Lower lobe of right lung (tissue), 2 donors: ENCODE measurements at places on chromosomes 2 and 18. TPM values are rescaled to one million over a fixed set of nuclear protein-coding genes. Genes with fewer than 3 reads are reported as not detected.

- peak; percentile 68 for DNase-seq
- H3K4me3 ChIP-seq: no peak overlapping the region
- H3K27me3 ChIP-seq: no peaks in the 10 kb centered on the region
Observed at GRCh38 chr2:28736034-28736433, 15.6 kb upstream of the PPP1CB start.

The XDH gene
- total RNA-seq: 0.27 TPM

DNA sequence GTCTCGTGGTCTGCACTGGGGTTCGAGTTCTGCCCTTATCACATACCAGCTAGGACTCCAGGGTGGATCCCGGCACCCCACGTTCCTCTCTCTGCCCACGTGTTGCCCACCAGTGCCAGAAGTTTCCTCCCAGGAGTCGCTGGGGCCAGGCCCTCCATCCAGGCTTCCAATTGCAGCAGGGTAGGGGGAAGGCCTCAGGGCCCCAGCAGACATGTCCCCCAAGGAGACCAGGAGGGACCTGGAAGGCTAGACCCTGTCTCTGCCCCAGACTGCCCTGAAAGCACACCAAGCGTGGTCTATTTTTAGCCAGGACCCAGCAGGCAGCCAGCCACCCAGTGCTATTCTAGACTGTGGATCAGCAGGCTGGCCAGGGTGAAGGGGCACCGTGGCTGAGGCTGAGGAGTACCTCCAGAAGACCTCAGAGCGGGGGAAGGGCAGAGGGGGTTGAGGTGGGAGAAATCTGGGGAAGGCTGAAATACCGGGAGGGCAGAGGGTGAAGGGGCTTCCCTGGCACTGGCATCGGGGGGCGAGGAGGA, 18.8 kb upstream of the TNS1 start:
- no peaks in the 10 kb centered on the region for H3K27me3 ChIP-seq
- no peak overlapping the region for H3K4me3 ChIP-seq
- no peaks in the 10 kb centered on the region for H3K4me1 ChIP-seq
- no peak overlapping the region for H3K27ac ChIP-seq

The ABCG5 gene
- not detected for total RNA-seq

DNA sequence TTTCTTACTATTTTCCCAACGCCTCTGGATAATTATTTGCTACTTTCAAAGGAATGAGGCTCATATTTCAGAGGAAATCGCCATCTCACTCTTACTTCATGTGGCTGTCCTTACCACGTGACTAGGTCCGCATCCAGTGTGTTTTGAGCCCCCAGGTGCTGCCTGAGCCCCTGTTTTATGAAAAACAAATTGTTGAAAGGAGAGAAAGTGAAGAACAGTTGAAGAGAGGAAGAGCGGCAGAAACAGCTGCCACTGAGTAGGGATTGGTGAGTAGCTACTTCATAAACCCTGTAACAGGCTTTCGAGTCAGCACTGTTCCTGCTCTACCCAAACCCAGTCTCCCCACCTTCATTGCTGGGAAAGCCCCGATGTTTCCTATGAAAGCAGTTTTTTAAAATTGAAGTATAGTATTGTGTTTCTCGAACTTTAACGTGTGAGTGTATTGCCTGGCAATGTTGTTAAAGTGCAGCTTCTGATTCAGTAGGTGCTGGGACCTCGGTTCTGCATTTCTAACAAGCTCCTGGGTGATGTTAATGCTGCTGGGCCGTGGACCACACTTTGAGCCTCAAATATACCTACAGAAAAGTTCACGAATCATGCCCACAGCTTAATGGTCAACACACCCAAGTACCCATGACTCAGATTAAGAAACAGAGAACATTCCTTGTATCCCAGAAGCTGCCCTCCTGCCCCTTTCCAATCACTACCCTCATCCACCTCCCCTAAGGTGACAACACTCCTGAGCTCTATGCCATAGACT, 39.7 kb downstream of the TMEM177 start:
- H3K36me3 ChIP-seq: no peaks in the 10 kb centered on the region
- H3K27ac ChIP-seq: no peak overlapping the region
- DNase-seq: no peak
- H3K4me3 ChIP-seq: no peak overlapping the region
- H3K4me1 ChIP-seq: no peaks in the 10 kb centered on the region

- no peaks in the 10 kb centered on the region for H3K27me3 ChIP-seq
- H3K4me3 ChIP-seq: no peak overlapping the region
- no peaks in the 10 kb centered on the region for H3K36me3 ChIP-seq
Observed at GRCh38 chr2:28202719-28203118, 189.9 kb upstream of the FOSL2 start.

- H3K4me3 ChIP-seq: no peak overlapping the region
- H3K27me3 ChIP-seq: no peaks in the 10 kb centered on the region
- no peaks in the 10 kb centered on the region for H3K4me1 ChIP-seq
- H3K36me3 ChIP-seq: no peaks in the 10 kb centered on the region
- DNase-seq: no peak
Observed at GRCh38 chr2:84302513-84303412, 156.3 kb downstream of the SUCLG1 start.

DNA sequence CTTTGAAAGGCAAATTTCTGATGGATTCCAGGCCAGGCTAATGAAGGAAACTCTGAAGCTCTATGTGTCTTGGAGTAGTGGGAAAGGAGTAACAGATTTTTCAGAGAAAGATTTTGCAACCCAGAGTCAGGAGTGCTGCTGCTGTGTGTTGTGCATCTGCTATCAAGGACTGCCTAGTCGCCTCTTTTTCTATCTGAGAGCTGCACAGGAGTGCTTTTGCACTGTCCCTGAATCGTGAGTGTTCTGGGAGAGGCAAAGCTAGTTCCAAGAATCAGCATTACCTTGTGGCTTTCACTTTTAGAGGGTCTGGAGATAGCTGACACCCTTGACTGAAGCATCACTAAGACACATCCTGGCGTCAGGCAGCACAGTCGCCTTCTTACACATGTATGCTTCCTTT, 336.4 kb downstream of the PARD3B start:
- no peak overlapping the region for H3K4me3 ChIP-seq
- H3K27me3 ChIP-seq: no peaks in the 10 kb centered on the region
- H3K27ac ChIP-seq: no peak overlapping the region
- no peaks in the 10 kb centered on the region for H3K36me3 ChIP-seq

The HTR2B gene
- total RNA-seq: 0.65 TPM
